Thoracic aorta (tissue), 2 donors: ENCODE measurements at places on chromosomes 13 and 19.
A peak's percentile ranks its signal among the peaks of the same experiment; 100 is the strongest.

DNA sequence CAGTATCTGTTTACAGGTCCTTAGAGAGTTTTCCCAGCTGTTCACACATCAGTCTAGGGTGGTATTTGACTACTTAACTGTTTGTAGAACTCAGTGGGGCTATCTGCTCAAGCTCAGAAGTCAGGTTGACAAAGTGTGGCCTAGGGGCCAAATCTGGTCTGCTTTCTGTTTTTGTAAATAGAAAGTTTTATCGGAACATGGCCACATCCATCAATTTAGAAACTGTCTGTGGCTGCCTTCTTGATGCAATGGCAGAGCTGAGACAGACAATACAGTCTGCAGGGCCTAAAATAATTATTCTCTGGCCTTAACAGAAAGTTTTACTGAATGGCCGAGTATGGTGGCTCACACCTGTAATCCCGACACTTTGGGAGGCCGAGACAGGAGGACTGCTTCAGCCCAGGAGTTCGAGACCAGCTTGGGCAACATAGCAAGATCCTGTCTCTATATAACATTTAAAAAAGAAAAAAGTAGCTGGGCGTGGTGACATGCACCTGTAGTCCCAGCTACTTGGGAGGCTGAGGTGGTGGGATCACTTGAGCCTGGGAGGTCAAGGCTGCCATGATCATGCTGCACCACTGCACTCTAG is 2.4 kb downstream of the SMG9 start:
- DNase-seq: no peak

DNA sequence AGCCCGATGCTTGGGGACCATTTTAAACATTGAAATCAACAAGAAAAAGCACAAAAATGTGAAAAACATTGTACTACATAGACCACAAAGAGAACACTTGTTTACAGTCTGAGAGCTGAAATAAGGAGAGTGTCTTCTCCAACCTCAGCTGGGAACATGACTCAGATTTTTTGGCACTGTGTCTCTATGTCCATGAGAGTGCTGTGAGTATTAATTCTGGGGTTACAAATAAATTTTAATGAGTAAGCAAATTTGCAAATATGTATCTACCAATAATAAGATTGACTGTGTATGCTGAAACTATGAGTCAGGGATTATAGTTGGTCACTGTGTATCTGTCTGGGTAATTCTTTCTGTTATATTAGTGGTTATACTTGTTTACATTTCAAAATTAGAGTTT is 174.0 kb downstream of the DCT start:
- no peak for DNase-seq

- no peak for DNase-seq
Observed at GRCh38 chr19:17160908-17161307, 54.2 kb upstream of the USE1 start.

DNA sequence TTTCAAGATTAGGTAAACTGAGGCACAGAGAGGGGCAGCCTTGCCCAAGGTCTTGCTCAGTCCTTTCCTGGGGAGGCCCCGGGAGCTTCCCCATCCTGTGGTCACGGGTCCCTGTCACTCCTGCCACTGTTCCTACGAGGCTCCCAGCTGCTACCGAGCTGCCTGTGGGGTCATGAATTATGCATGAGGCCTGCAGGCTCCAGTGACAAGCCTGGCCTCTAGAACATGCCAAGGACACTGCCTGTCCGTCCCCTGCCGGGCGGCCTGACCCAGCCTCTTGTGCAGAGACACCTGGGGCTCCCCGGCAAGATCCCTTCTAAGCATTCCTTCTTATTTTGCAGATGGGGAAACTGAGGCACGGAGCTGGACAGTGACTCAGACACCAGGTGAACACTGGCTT is 2.7 kb downstream of the FCHO1 start:
- no peak for DNase-seq

DNA sequence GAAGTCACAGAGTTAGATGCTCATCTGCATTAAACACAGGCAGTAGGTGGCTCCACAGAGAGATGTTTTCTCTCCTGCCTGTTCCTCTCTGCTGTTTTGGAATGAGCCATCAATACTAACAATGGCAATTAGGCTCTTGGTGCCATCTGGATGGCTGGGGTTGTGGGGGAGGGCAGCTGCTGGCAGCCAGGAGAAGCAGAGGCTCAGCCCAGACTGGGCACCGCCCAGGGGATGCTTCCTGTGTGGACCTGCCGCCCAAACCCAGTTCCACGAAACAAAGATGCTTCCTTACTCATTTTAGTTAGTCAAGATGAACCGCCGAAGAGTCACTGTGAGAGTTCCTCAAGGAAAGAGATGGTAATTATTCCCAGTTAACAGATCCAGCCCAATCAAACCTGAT is 50.8 kb upstream of the PCDH8 start:
- no peak for DNase-seq

- DNase-seq: no peak
Observed at GRCh38 chr13:63393112-63393511, 1977.5 kb upstream of the PCDH20 start.

DNA sequence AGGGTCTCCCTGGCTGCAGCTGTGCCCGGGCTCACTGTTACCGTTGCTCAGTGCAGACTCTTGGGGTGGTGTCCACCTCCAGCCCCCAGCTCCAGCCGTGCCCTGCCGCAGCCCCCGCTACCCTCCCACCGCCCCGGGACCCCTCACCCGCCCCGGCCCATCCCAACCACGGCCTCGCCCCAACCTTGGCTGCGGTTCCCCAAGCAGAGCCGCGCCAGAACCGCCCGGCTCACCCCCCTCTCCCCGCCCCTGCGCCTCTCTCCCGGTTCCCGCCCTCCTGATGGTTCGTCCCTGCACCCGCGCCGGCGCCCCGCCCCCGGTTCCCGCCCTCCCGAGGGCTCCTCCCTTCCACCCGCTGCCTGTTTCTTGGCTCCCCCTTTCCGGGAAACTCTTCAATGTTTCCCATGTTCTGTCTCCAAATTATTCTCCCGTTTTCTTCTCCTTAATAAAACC is 40.3 kb downstream of the ANKRD10 start:
- DNase-seq: peak; percentile 76

- no peak for DNase-seq
Observed at GRCh38 chr19:46926170-46927071, 65.6 kb downstream of the ARHGAP35 start.

DNA sequence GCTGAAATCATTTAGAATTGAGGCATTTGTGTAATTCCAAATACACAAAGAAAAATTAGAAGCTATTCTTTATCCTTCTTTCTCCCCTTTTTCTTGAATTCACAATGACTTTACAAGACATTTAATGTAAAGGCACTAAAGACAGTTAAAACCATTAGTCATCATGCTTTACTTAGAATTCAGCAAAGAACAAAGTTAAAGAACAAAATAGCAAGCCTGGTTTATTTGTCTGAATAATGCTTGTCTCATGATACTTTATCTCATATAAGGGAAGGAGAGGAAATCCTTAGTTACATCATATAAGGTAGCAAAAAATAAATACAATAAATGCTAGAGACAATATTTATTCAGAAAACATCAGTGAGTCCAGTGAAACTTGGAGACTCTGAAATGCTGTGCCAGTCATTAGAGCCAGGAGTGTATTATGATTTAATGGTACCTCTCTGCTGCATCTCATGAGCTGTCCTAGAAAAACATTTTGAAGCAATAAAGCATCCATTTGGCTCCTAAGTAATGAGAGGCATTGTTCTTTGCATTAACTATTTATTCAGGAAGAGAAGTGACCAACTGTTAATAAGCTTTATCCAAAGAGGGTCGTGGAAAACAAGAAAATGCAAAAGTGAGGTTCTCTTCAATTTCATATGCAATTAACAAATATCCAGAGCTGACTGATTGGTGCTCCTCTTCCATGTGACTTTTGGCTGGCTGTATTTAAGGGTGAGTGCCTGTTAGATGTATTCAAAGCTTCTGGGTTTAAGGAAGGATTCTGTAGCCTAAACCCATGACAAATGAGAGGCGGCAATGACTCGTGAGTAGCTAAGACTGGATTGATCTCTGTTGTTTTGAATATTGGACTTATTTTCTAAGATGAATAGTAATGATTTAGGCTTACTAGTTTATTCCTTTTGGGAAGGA is 105.0 kb downstream of the DGKH start:
- no peak for DNase-seq

DNA sequence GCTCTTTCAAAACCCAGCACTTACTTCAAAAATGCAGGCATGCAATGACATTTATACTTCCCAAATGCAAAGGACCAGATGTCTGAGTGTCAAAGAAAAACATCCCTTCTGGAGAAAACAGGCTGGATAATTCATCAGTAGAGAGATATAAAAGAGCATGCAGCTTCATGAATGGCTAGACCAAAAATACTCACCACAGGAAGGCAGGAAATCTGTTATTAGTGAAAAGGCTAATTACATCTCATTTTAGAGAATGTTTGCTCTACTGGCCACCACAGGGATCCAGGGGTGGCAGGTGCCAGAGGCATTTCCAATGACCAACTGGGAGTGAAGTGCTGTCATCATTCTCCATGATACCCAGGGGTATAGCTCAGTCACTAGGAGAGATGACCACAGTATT is 106.5 kb downstream of the LHFPL6 start:
- no peak for DNase-seq

- no peak for DNase-seq
Observed at GRCh38 chr19:54173951-54174834, 1.2 kb upstream of the TMC4 start.

GRCh38 chr13:25042151-25042865 is 53.6 kb upstream of the PABPC3 start:
- DNase-seq: no peak

DNA sequence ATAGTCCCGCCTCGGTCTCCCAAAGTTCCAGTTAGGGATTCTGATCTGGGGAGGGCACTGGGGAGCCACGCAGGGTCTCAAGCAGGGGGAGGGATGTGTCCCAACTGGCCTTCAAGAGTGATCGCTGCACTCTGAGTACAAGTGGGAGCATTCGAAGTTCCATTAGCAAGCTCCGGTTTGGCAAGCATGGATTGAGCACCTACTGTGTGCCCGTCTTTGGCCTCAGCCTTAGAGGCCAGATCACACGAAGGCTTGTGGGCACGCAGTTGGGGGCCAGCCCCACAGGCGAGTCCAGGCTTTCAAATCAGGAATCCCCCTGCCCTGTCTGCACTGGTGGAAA is 32.1 kb upstream of the TCF3 start:
- no peak for DNase-seq

GRCh38 chr19:5073153-5073844 is 104.4 kb downstream of the KDM4B start:
- no peak for DNase-seq

DNA sequence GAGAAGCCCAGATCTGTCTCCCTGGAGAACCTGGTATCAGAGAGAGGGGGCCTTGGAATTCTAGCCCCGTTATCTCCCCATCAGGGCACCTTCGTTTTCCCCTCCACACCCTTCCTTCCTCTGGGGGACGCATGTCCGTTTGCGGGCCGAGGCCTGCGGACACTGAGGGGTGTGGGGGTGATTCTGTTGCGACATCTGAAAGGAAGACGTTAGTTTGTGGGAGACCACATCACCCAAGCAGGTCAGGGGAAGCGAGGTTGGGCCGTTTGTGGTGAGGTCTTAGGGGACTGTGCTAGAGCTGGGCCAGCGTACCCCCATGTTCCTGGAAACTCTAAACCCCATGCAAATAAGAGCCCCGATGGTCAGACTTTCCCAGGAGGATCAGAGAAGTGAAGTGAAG is 3.7 kb upstream of the HSH2D start:
- DNase-seq: no peak

DNA sequence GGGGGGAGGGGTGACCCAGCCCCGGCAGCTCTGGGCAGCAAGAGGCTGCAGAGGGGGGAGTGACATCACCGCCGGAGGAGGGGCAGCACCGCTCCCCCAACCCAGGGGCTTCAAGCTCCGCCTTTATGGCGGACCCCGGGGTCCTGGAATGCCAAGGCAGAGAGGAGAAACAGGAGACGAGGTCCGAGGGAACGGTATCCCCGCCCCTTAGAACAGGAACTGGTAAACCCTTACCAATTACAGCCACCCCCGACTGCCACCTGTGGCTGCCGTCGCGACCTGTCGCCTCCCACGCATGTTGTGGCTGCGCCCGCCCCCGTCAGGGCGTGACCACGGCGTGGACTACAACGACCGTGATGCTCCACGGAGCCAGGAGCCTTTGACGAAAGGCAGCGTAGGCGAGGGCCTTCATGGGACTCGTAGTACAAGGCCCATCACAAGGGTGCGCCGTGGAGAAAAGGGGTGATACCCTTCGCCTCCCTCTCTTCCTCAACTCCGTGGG is 4.1 kb upstream of the KCNC3 start:
- peak; percentile 56 for DNase-seq

- no peak for DNase-seq
Observed at GRCh38 chr19:39037194-39037593, 4.8 kb upstream of the FBXO27 start.

GRCh38 chr19:3544742-3545668 is 6.0 kb downstream of the TEKTIP1 start:
- DNase-seq: no peak

DNA sequence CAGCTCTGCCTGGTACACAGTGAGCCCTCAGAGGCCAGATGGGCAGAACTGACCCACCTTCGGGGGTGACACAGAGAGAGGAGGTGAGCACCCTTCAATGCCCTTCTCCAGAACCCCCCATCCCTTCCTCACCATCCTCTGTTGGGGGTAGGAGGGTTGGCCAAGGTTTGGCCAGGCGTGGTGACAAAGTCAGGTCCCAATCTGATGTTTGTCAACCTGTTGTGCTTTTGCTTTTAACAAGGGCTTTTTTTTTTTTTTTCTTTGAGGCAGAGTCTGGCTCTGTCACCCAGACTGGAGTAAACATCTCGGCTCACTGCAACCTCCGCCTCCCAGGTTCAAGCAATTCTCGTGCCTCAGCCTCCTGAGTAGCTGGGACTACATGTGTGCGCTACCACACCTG is 7.3 kb downstream of the PTGIR start:
- no peak for DNase-seq

- no peak for DNase-seq
Observed at GRCh38 chr13:21230516-21230915, 54.1 kb downstream of the MRPL57 start.

DNA sequence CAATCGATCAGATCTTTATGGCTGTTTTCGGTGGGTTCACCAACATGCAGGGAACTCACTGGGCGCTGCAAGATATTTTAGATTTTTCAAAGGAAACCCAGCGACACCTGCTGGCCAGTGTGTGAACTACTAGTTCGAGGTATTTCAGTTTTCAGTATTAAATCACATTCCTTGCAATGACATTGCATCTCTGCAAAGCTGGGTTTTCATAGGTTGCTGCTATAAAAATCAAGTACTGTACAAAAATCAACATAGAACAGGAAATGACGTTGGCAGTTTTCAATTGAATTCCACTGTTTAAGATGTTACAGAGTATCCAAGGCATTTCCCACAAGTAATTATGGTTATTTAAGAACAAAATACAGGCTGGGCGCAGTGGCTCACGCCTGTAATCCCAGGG is 17.6 kb downstream of the LIG1 start:
- no peak for DNase-seq

DNA sequence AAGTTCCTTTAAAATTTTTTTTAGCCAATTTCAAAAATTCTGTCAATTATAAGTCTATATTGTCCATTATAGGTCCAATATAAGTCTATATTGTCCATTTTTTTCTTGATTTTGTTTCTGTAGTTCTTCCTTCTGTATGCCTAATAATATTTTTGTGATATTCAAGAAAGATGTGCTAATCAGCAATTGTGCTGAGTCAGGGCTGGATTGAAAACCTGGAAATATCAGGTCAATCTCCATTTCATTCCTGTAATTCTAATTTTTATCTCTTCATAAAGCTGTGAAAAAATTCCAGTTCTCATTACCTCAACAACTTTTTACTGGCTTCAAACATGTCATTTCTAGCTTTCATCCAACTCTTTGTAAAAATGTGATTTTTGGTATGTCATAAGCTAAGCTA is 353.7 kb downstream of the SLITRK6 start:
- no peak for DNase-seq

- no peak for DNase-seq
Observed at GRCh38 chr13:79806821-79807220, 325.9 kb downstream of the NDFIP2 start.

- no peak for DNase-seq
Observed at GRCh38 chr13:30871588-30872275, 34.3 kb upstream of the MEDAG start.
